ENCODE measurements at places on chromosomes 1 and 21.
A peak's percentile ranks its signal among the peaks of the same experiment; 100 is the strongest.

DNA sequence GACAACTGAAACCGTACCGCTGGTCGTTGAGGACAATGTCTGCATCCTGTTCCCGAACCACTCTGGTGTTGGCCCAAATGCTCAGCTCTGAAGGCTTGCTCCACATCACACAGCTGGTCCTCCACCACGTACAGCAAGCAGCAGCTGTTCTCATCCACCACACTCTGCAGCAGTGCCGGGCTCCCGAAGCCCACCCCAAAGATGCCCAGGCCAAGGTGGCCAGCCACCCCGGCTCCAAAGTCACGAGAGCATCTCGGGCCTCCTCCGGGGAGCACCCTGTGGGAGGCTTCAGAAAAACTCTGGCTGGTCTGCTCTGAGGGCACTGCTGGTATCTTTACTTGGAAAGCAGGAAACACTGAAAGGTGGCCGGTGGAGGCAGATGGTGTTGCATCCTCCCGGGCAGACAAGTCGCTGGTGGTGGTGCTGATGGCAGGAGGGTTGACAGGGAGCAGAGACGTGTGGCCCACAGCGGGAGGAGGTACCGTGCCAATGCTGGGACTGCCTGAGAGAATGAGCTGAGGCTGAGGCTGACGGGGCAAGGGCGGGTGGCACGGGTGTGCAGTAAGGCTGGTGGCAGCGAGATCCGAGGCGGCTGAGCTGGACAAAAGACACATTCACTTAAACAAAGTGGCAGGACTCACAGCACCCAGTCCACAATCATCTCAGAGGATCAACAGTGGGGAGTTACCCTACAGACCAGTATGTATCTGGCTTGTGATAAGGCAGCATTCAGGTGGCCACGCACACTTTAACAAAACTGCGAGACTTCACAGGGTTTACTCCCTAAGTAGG is 6.5 kb upstream of the CCDC27 start:
- peak; percentile 46 for DNase-seq
- peaks cover 10% of the 10 kb centered on the region for H3K4me1 ChIP-seq
- H3K4me3 ChIP-seq: peak overlapping the region; percentile 86
- H3K27ac ChIP-seq: no peak overlapping the region
- peaks cover 9% of the 10 kb centered on the region for H3K27me3 ChIP-seq
- H3K36me3 ChIP-seq: peaks cover 25% of the 10 kb centered on the region

- H3K4me1 ChIP-seq: peaks cover 5% of the 10 kb centered on the region
- peaks cover 54% of the 10 kb centered on the region for H3K36me3 ChIP-seq
- no peaks in the 10 kb centered on the region for H3K27me3 ChIP-seq
- DNase-seq: no peak
These were observed 11.2 kb downstream of the ALX3 start for GRCh38 chr1:110059133-110059863.

DNA sequence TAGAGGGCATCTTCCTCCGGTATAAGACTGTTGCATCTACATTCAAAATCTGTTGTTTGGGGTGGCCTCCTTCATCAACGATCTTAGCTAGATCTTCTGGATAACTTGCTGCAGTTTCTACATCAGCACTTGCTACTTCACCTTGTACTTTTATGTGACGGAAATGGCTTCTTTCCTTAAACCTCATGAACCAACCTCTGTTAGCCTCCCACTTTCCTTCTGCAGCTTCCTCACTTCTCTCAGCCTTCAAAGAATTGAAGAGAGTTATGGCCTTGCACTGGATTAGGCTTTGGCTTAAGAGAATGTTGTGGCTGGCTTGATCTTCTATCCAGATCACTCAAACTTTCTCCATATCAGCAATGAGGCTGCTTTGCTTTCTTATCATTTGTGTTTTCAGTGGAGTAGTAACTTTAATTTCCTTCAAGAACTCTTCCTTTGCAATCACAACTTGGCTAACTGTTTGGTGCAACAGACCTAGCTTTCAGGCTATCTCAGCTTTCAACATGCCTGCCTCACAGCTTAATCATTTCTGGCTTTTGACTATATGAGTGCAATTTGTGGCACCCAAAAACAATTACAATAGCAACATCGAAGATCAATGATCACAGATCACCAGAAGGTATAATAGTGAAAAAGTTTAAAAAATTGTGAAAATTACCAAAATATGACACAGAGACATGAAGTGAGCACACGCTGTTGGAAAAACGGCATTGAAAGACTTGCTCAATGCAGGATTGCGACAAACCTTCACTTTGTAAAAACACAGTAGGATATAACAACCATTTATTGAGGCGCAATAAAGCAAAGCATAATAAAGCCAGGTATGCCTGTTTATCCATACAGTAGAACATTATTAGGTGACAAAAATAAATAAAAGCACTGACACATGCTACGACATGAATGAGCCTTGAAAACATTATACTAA is 56.7 kb upstream of the GFI1 start:
- no peaks in the 10 kb centered on the region for H3K36me3 ChIP-seq
- H3K4me1 ChIP-seq: no peaks in the 10 kb centered on the region
- H3K27me3 ChIP-seq: no peaks in the 10 kb centered on the region
- no peak overlapping the region for H3K4me3 ChIP-seq
- H3K27ac ChIP-seq: no peak overlapping the region
- no peak for DNase-seq

DNA sequence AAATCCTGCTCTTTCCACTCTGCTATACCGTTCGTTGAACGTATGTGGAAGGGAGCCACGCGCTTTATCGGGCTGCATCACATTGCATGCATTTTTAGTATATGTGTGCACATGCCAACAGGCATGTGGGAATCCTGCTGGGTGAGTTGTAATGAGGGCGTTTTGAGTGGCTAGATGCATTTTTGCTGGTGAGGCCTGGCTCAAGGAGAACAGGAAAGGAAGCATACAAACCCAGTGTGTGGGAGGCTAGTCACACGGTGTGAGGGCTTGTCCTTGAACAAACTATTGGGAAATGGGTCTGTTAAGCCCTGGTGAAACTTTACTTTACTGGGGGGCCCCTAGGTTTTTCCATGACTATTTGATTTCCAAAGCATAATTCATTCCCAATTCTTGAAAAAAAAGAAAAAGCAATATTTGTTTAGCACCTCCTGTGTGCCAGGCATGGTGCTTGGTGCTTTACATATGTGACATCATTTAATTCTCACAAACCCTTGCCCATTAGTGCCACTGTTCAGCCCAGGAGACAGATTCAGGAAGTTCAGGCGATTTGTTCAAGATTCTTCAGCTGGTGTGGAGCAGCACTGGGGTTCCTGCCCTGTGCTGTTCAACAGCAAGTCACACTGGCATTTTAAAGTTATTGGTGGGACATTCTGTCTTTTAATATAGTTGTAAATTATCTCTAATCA is 25.6 kb upstream of the JUN start:
- no peak overlapping the region for H3K27ac ChIP-seq
- no peaks in the 10 kb centered on the region for H3K36me3 ChIP-seq
- H3K27me3 ChIP-seq: no peaks in the 10 kb centered on the region

DNA sequence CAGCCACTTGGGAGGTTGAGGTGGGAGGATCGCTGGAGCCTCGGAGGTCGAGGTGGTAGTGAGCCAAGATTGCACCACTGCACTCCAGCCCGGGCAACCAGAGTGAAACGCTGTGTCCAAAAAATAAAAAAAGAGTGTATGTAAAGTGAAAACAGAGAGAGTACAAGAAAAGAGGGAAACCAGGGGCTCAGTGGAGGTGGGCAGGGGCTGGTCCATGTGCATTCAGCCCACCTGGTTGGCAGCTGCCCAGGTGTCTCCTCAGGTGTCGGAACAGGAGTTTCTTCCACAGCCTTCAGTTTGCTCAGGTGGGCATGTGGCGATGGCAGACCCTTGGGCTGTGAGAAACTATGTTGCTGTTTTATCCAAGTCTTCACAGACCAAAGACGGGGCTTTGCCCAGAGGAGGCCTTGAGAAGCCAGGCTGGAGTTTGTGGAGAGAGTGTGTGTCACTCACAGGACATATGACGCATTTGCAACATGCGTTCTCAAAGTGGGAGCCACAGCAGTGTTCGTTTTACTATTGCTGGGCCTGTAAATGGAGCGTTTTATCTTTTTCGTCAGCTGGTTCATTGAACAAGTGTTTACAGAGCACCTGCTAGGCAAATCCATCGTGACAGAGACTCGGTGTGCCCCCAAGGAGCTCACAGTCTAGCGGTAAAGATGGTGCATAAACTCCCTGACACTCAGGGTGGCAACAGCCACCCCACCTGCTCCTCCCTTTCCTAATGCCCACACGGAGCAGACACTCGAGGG is 22.4 kb upstream of the SAMD11 start:
- H3K36me3 ChIP-seq: no peaks in the 10 kb centered on the region
- H3K27ac ChIP-seq: no peak overlapping the region
- H3K4me3 ChIP-seq: no peak overlapping the region
- DNase-seq: peak; percentile 27
- H3K4me1 ChIP-seq: no peaks in the 10 kb centered on the region
- H3K27me3 ChIP-seq: peaks cover 28% of the 10 kb centered on the region

DNA sequence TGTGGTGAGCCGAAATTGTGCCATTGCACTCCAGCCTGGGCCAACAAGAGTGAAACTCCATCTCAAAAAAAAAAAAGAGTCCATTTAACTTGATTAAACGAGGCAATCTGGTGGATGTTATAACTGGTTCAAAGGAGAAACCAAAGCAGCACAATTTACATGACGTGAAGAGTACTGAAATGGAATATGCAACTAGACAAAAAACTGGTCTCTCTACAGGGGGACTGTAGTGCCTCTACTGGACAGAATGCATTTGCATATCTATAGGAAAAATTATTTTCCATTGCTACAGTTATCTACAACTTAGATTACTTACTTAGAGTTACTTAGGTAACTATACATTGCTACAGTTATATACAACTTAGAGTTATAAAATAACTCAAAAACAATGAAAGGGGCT is 2.7 kb upstream of the CAPN2 start:
- H3K36me3 ChIP-seq: no peaks in the 10 kb centered on the region
- no peak for DNase-seq
- peaks cover 9% of the 10 kb centered on the region for H3K4me1 ChIP-seq
- no peak overlapping the region for H3K27ac ChIP-seq

Measured in endodermal cell (in vitro differentiated cells).